ENCODE measurements at places on chromosomes 7 and 10. TPM values are rescaled to one million over a fixed set of nuclear protein-coding genes. Genes with fewer than 3 reads are reported as not detected.

Gene RPEL1
- not detected for total RNA-seq

Gene TMEM139
- 0.46 TPM for total RNA-seq

Gene CH25H
- 1.2 TPM for total RNA-seq

Gene RSPH10B
- total RNA-seq = 4.2 TPM

Gene C10orf105
- total RNA-seq = 2.1 TPM

Gene VWA2
- total RNA-seq = 3.2 TPM

Gene LOXL4
- total RNA-seq = 0.46 TPM

Gene PCLO
- total RNA-seq = 77.5 TPM

Gene DNAJC12
- total RNA-seq = 25.6 TPM

Gene OPN1SW
- total RNA-seq = not detected

Gene GPRIN2
- total RNA-seq = 31.8 TPM

Gene CHCHD2
- total RNA-seq = 160 TPM

Gene ADCY1
- 107 TPM for total RNA-seq

Gene MET
- 2.8 TPM for total RNA-seq

Gene VWC2
- 13.8 TPM for total RNA-seq

Gene FIGNL1
- 29.3 TPM for total RNA-seq

Gene ADK
- total RNA-seq = 54.7 TPM

Gene PGAM2
- total RNA-seq = 16.4 TPM

Gene NRG3
- 26.3 TPM for total RNA-seq

Gene GATA3
- total RNA-seq = 0.69 TPM

Gene MRPS17
- 27.7 TPM for total RNA-seq

Gene CFAP46
- 9.2 TPM for total RNA-seq

Gene FAM25A
- not detected for total RNA-seq

Gene AQP1
- total RNA-seq = 7.6 TPM

Gene FAM171A1
- 35.1 TPM for total RNA-seq

Gene C7orf33
- total RNA-seq = not detected

Gene CAPZA2
- total RNA-seq = 171 TPM

Gene ACBD5
- 72.0 TPM for total RNA-seq

Gene SPAG6
- total RNA-seq = 11.1 TPM

Gene PPP1R3C
- total RNA-seq = 47.3 TPM

Gene TUBAL3
- total RNA-seq = not detected

Gene CC2D2B
- total RNA-seq = 3.5 TPM

Gene MRPS33
- total RNA-seq = 34.4 TPM

Gene PKD2L1
- 0.46 TPM for total RNA-seq

Gene FAM237B
- total RNA-seq = 0.23 TPM

Gene NPFFR1
- 5.1 TPM for total RNA-seq

Gene HOXA9
- total RNA-seq = not detected

Gene CFAP70
- 6.0 TPM for total RNA-seq

Gene SLC26A3
- not detected for total RNA-seq

Gene CDK14
- total RNA-seq = 137 TPM

Gene CHAT
- total RNA-seq = 2.3 TPM

Gene MALRD1
- total RNA-seq = 5.8 TPM

Gene TLX1
- not detected for total RNA-seq

Gene LRRC27
- 16.8 TPM for total RNA-seq

Gene FAM185A
- 20.3 TPM for total RNA-seq

Gene CACNB2
- 35.3 TPM for total RNA-seq

Gene HMX3
- total RNA-seq = 2.8 TPM

Gene AMZ1
- total RNA-seq = 4.4 TPM
